ENCODE measurements at places on chromosomes 7 and 10.

- no peak for DNase-seq
These were observed 148.1 kb upstream of the GDF10 start for GRCh38 chr10:47151920-47152319.

- DNase-seq: no peak
These were observed 87.1 kb upstream of the TMEM106B start for GRCh38 chr7:12124028-12124427.

- no peak for DNase-seq
These were observed 133.0 kb downstream of the EMX2 start for GRCh38 chr10:117675514-117676055.

GRCh38 chr7:30921540-30922401, 10.1 kb downstream of the AQP1 start:
- no peak for DNase-seq

DNA sequence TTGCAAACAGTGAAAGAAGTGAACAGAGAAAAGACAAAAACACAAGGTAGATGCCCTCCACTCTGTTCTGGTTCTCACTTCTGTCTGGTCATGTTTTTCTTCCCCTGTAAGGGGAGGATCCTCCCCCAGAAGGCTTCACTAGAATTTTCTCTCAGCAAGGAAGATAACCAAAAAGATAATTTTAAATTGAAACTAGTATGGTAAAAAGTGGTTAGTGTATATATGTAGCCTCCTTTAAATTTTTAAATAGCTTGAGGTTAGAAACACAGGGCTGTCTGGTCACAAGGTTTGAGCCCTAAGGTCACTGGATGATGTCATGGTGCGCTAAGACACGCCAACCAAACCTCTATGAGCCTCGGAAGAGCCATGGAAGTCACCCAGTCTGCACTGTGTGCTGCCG, 5.6 kb upstream of the PKD1L1 start:
- DNase-seq: no peak

DNA sequence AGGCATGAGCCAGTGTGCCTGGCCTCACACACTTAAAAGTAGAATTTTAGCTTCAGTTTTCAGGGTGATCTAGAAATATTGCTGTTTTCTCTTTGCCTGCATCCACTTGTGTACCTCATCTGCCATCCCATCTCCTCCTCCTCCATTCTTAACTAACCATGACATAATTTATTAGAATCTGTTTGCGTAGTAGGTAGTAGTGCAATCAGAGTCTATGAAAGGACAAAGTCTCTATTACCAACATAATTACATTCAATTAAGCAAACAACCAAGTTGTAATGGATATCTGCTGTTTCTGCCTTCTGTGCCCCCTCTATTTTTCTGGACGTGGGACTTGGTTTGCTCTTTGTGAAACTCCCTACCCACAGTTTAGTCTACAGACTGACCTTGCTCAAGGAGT, 72.9 kb downstream of the CDK14 start:
- no peak for DNase-seq

Measured in amniotic stem cell (primary cell).